ENCODE measurements at places on chromosomes 1 and 21.

GRCh38 chr1:77514921-77515776, 167.3 kb downstream of the ZZZ3 start:
- no peak for DNase-seq

- no peak for DNase-seq
Observed at GRCh38 chr1:208007938-208008342, 97.0 kb upstream of the CD34 start.

DNA sequence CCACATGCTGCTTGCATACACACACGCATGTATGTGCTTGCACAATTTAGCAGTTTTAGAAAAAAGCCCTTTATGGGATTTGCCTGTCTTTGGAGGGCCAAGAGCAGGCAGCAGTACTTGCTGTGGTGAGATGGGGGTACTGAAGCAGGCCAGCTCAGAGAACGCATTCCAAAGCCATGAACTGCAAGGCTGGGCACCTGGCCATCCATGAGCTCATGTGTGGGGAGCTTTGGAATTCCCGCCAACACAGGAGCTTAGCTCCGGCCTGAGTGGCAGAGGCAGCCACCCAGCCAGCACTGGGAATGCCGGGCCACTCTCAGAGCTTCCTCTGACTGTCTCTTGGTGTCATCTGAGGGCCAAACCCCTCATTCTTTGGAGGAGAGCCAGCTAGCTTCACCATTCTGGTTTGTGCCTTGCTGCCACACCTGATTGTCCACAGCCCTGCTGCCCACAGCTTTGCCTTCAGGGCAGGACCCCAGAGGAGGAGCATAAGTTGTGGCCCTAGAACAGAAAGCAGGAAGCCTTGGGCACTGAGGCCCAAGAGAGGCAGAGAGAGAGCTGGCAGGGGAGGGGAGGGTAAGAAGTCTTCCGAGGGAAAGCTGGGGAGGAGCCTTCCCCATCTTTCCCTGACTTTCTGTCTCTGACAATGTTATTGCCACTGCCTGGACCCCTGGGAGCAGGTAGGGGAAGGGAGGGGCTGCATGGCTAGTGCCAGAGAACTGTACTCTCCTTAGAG, 92.1 kb upstream of the POU3F1 start:
- no peak for DNase-seq

DNA sequence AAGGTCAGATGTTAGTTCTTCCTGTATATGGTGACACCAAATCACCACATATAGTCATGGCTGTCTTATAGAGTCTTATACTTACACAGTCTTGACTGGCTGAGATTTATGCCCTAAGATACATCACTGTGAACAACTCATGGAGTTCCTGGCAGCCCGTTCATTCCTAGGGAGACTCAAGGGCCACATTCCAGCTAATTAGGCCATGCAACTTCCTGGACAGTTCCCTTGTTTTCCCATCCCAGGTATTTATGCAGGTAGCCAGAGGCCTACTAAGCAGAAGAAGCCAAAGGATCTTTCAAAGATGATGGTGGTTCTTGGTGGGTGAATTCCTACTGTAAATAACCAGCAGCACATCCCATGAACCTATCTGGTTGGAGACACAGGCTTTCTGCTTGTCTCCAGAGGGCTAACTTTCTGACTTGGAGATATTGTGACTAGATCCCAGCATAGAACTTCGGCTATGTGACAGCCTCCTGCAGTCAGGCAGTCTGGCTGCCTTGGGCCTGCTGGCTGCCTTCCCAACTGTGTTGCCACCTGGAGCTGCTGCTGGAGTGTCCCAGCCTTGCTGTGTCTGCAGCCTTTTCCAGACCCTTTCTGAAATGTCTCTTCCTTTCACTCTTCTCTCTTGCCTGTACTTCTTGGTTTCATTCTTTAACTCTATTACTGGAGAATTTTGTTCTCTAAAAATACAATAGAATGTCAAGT, 283.8 kb downstream of the CACNA1E start:
- DNase-seq, result no peak

DNA sequence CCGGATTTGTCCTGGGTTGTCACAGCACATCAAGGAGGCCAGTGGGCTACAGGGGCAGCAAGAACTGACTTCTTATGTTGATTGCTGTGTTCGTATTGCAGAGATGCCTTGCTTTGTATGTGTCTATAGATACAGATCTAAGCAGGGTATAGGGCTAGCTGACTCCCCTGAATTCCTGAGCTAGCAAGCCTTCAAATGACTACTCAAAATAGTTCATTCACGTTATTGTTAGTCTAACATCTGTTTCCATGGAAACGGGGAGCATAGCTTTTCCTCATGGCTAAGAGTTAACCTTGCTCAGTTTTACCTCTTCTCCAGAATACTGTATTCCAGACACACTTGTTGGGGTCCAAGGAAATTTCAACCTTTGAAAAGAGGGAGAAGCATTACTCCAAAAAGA, 24.1 kb downstream of the TRIM45 start:
- no peak for DNase-seq

GRCh38 chr1:14614341-14614740, 15.9 kb downstream of the KAZN start:
- DNase-seq, result no peak

DNA sequence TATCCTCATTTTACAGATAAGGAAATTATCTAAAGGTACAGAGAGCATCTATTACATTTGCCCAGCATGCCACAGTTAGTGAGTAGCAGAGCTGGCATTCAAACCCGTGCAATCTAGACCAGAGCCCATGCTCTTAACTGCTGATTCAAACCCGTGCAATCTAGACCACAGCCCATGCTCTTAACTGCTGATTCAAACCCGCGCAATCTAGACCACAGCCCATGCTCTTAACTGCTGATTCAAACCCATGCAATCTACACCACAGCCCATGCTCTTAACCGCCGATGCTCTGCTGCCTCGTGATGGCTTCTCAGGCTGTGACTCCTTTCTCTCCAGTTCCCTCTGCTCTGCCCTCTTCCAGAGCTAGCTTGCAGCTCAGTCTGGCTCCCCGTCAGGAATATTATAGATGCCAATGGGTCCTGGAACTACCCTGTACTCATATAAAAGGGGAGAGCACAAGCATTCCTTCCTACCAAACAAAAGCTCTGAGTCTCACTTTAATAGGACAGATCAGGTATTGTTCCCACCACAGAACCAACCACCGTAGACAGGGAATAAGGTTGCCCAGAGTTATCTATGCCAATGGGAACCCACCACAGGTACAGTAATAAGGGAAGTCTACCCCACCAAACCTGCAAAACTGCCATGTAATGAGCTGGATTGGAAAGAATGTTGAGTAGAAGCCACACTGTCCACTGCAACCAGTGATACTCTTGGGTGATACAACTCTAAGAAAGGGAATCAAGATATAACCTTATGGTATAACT, 78.4 kb downstream of the SMYD3 start:
- DNase-seq, result peak; percentile 3

GRCh38 chr1:206025283-206025820, 1.7 kb upstream of the CTSE start:
- DNase-seq, result no peak

DNA sequence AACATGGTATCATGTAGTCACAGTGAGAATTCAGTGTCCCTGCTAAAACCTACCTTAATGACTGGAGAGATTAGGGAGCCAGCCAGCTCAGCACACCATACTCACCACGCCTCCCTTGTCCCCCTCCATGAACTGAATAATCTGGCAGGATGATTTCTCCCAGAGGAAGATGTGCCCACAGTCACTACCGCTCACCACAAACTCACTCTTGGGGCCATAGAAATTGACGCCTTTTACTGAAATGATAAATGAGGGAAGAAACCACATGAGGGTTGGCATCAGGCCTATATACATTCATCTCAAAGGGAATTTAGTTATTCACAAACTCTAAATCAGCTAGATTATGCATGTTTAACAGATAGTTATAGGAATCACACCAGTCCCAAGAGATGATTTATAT, 17.4 kb downstream of the PEA15 start:
- no peak for DNase-seq

GRCh38 chr1:96346719-96347118, 374.9 kb upstream of the PTBP2 start:
- no peak for DNase-seq

DNA sequence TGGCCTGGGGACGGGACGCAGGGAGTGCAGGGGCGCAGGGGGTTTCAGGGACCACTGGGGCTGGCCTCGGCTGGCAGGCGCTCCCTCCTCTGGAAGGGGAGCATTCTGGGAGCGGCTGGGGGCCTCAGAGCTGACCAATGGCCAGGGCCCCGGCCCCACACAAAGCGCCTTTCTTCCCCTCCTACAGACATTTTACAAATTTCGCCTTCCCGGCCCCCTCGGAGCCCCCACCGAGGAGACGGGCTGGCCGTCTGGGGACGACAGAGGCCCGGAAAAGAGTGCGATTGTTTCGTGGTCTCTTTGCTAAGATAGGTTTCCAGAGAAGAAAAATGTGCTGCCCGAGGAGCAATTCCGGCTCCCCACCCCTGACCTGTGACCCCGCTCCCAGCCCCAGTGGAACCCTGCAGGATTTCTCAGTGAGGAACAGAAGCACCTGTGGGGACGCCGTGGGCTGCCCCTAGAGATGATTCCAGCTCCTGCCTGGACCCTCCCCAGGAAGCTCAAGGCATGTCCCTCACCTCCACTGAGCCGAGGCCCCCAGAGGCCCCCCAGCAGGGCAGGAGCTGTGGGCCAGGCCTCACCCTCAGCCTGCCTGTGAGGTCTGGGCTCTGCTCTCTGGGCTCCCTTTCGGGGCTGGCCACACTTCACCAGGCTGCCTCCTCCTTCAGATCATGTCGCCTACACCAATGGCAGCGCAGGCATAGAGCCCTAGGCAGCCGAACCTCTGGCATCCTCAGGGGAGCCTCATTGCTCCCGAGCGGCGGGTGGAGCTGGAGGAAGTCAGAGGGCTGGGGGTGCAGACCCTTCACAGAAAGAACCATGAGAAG, 15.0 kb upstream of the PLEKHG5 start:
- no peak for DNase-seq

DNA sequence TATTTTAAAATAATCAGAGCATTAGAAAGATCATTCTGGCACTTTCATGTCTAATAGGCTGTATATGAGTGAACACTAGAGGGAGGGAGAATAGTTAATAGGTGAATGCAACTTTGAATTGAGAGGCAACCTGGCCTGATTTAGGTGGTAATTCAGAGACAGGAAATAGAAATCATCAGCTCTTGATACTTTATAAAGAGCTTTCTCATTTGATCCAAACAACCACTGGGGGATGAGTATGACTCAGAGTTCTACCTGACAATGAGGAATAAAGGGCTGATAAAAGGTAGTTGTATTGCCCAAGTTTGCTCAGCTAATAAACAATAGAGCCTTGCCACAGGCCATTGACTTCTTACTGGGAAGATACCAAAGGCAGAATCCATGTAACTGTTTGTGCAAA, 5.2 kb upstream of the FAM89A start:
- no peak for DNase-seq

DNA sequence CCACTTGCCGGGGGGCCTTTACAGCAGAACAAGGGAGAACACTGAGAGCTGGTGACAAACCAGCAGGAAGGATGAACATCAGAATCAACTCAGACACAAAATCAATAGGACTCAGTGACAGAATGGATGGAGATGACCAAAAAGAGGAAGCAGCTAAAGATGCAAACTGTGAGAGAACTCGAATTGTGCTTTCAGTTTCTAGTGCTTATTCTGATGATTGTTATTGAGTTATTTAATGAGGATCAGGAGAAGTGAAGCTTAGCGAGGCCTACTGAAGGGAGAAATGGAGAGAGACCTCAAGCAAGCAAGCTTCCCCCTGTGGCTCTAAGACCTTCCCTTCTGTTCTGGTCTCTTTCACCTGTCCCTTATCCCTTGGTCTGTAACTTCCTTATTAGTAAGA, 30.3 kb upstream of the TMEM125 start:
- no peak for DNase-seq

GRCh38 chr1:6358757-6359201, 34.8 kb downstream of the ACOT7 start:
- DNase-seq, result peak; percentile 40

DNA sequence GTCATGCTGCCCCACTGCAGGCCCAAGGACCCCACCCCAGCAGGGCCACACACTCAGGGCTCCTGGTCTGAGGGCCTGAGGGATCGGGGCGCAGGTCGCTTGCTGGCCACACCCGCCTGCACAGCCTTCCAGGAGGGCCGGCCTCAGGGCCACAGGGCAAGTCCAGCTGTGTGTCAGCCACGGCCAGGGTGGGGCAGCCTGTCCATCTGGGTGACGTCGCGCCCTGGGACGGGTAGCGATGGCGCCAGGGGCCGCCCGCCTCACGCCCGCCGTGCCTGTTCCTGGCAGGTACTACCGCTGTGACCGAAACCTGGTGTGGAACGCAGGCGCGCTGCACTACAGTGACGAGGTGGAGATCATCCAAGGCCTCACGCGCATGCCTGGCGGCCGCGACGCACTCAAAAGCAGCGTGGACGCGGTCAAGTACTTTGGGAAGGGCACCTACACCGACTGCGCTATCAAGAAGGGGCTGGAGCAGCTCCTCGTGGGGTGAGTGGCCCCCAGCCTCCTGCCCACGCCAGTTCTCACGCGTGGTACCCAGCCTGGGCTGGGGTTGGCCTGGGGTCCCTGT, 2.5 kb downstream of the COL6A1 start:
- DNase-seq, result no peak

GRCh38 chr1:214547747-214548146, 3.7 kb downstream of the PTPN14 start:
- DNase-seq, result no peak

DNA sequence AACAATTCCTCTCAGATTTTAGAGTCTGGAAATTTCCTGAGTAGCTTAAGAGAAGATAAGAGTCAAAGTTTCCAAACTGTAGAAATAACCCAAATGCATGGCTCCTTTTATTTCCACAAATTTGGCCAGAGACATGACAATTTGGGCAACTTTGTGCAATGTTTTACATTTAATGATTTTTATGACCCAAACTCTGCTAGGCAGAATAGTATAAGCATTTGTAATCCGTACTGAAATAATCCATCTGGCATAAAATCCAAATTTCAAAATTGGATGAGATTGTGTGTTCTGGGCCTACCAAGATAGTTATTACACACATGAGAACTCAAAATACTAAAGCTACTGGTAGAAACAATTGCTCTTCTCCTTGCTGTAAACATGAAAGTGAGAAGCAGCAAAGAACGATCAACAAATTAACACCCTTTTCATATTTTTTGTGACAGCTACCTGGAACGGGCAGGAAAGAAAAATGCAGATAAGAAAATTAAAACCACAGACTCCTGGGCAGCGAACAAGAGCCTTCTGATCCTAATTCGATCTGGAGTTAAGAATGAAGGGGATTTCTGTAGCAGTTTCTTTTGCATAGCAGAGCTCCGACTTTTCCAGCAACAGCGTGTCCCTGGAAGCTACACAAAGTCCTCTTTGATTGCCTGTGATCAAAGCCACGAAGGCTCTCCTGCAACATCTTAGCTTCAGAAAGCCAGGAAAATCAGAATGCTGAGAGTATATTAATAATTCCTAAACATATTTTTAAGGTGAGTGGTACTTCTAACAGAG, 191.2 kb downstream of the GRIK1 start:
- no peak for DNase-seq

GRCh38 chr1:247118946-247119446, 14.8 kb upstream of the ZNF669 start:
- DNase-seq, result no peak

- DNase-seq, result no peak
Observed at GRCh38 chr1:40838045-40838979, 23.9 kb downstream of the CITED4 start.

Measured in stimulated activated naive CD4-positive, alpha-beta T cell treated with Interleukin-2 at 50 U/mL for 16 hours (primary cell).